Ureter (tissue), 1 donor: ENCODE measurements at places on chromosomes 11 and 22. TPM values are rescaled to one million over a fixed set of nuclear protein-coding genes. Genes with fewer than 3 reads are reported as not detected.
A peak's percentile ranks its signal among the peaks of the same experiment; 100 is the strongest.

GRCh38 chr22:36762687-36763260 is 13.1 kb downstream of the IFT27 start:
- peak; percentile 63 for DNase-seq

- no peak for DNase-seq
These were observed 326.3 kb downstream of the ETS1 start for GRCh38 chr11:128261011-128261421.

Gene CARNS1
- total RNA-seq = 1.3 TPM

Gene KCNQ1OT1
- total RNA-seq = 5.0 TPM

Gene SAA4
- total RNA-seq = not detected

DNA sequence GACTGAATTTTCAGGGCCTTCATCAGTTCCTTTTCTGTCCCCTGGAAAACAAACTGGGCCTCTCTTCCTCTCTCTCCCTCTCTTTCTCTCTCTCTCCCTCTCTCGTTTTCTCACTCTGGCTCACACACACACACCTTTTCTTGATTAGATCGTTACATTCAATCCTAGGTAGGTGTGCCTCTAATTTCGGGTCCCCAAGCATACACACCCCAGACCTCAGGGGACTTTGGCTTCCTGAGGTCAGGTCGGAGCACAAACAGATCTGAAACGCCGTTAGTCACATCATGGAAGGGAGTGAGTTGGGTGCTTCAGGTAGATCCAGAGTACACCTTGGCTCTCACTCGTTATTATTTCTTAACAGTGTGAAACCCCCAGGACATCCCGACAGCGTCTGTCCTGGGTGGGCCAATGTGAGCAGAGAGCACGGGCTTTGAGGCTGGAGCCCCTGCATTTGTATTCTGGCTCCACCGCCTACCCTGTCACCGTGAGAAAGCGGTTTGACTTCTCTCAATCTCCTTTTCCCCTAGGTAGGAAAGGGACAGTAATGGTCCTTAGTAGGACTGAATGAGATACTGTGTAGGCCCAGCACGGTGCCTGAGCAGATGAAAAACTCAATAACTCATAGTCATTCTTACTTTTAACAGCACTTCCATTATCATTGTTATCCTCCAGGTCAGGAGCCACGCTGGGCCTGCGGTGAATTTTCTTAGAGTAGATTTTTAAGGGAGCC is 37.3 kb upstream of the POU2AF1 start:
- DNase-seq = no peak

Gene HTR3B
- total RNA-seq = not detected

Gene ZNF214
- 4.3 TPM for total RNA-seq

GRCh38 chr11:119602745-119603373 is 126.1 kb downstream of the NECTIN1 start:
- no peak for DNase-seq

- no peak for DNase-seq
These were observed 103.2 kb downstream of the GRIA4 start for GRCh38 chr11:105713106-105713505.

DNA sequence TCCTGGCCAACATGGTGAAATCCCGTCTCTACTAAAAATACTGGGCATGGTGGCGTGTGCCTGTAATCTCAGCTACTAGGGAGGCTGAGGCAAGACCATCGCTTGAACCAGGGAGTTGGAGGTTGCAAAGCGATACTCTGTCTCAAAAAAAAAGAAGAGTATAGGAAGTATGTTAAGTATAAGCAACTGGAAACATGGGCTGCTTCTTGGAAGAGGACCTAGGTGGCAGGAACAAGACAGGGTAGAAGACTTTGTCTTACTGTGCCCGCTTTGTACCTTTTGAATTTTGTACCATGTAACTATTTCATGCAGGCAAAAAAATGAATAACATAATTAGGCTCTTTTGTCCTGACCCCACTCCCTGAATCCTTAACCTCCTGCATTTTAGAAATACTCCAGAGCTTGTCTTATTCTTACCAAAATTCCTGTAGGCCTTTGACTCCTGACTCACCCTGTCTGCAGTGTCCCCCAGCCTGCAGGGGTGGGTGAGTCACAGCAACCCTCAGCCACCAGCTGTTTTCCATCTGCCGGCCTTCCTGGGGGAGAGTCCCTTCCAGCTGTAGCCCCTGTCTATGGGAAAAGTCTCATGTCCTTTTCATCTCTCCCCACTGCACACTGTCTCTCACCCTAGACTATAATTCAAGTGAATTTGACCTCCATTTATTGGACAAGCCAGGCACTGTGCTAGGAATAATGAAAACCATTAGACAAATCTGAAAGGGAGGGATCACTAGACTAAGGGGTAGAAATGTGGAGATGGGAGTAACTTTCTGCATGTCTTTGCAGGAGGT is 41.8 kb downstream of the TXN2 start:
- DNase-seq = no peak

DNA sequence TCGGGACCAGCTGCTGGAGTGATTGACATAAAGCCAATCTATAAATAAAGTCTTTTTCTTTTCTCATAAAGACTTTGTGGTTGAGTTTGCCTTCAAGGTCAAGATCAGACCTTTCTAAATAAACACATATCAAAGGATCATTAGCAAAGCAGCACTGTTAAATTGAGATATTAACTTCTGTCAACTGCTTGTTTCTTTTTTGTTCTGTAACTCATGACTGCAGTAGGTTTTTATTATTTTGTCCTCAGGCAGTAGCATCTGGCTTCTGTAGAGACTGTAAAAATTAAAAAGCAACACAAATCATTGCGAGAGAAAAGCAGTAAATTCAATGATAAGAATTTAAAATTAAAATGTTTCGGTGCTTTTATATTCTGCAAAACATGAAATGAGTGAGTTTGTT is 77.7 kb upstream of the NNMT start:
- no peak for DNase-seq

- no peak for DNase-seq
These were observed 730.6 kb downstream of the METTL15 start for GRCh38 chr11:28838741-28839140.

DNA sequence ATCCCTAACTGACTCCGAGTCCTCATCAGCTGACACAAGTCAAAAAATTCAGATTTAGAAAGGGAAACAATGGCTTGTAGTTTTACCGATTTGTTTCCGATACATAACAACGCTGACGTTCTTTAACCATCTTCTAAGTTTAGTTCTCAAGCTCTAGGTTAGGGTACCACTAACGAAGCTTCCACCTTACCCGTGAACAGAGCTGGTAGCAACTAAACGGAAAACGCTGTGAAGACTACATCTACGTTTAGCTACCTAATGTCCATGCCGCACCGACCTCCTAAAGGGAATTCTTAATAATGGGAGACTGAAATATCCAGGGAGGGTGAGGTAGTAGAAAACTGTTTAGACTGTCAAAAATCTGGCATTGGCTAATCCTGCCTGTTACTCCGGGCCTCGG is 1.0 kb downstream of the NUP98 start:
- DNase-seq = peak; percentile 24

Gene GRIK4
- 0.21 TPM for total RNA-seq

DNA sequence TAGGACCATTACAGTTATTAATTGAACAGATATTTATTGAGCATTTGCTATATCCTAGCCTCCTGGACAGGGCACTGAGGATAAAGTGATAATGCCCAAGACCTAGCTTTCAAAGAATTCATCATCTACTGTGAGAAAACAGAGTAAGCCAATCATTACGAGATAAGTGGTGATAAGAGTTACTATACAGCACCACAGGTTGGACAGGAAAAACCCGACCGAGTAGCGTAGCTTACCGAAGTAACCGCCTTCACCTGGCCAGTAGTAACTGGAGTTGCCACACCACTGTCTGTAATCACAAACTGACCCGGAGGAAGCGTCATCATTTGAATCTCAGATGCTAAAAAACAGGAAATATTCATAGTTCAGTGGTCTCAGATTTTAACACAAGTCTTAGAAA is 10.0 kb upstream of the NFRKB start:
- peak; percentile 79 for DNase-seq

DNA sequence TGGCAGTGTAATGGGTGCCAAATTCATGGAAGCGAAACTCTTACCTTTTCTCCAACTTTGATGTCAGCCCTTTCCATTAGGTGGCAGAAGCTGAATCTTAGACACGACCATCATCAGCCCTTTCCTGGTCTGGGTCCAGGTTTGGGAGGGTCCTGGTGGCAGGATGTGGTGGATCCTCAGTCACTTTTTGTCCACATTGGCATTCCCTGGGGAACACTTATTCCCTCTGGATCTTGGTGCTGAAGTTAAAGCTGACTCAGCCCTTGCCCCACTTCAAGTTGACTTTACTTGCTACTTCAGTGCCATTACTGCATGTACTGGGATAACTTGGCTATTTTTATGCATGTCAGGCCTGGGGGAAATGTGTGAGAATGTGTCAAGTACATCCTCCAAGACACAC is 16.6 kb upstream of the NTM start:
- no peak for DNase-seq

Gene CRACR2B
- total RNA-seq = 45.8 TPM

DNA sequence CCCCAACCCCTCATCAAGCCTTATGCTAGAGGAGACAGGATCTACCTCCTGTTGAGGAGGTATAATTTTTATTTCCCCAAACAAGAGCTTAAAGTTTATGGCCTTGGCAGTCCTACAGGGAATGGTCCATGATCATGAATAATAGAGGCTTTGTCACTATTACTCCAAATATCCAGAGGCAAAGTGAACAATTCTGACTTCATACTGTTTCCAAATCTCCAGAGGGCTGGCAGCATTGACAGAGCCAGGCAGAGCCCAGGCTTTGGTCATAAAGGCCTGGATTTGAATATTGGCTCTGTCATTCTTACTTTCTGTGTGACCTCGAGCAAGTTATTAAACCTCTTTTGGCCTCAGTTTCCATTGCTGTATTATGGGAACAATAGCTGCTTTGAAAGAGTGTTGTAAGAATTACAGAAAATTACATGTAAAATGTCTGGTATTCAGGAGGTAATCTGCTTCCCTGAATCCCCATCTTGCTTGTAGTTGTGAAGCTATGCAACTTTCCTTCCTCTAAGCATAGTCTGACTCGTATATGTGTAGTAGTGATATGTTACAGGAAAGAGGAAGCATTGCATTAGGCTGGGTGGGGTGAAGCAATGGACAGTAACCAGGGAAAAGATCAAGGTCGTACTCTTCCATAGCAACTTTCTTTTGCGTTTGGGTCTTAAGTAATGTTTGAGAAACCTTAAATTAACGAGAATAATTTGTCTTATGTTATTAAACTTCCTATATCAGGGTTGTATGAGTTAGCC is 88.8 kb downstream of the CD44 start:
- DNase-seq = no peak

GRCh38 chr11:15145615-15146014 is 30.9 kb downstream of the INSC start:
- DNase-seq = peak; percentile 50

DNA sequence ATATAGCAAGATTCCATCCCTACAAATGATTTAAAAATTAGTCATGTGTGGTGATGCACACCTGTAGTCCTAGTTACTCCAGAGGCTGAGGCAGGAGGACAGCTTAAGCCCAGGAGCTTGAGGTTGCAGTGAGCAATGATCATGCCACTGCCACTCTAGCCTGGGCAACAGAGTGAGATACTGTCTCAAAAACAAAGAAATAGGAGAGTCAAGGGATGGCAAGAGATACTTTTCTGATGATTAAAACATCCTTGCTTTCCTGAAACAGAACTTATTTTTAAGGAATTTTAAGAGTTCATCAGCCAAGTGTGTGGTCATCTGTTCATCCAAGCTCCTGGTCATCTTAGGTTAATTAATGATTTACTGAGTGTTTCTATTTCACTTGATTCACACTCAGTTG is 1252.0 kb downstream of the LRRC4C start:
- no peak for DNase-seq

DNA sequence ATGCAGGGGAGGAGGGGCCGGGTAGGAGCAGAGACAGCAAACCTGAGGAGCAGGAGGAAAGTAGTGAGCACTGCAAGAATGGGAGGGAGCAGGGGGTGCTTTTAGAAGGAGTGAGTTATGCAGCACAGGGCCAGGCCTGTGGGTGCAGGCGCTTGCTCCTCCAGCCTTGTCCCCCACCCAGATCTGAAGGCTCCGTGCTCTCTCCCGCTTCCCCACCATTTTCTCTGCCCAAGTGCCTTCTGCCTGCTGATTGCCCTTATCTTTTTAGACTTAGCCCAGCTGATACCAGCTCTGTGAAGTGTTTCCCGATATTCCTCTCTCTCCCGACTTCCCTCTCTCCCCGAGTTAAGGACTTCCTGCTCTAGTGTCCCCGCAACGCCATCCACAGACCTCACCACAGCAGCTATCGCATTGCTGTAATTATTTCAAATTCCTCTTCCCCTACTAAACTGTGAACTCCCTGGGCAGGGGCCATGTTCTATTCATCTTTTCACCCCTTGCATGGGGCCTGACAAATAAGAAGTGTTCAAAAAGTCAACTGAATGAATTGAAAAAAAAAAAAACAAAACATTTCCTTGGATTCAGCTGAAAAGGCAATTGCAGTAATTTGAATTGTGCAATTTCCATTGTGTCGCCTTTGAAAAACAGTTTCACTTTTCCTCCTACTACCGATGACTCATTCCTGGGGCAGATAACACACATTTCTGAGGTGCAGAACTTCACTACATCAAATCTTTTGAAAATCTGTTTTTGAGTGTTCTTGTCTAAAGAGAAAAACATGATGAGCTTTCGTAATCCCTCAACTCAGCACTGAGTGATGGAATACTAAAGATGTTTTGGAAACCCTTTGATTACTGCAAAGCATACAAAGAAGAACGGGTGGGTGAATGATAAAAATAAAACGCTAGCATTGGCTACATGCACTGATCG is 69.7 kb upstream of the BMAL1 start:
- DNase-seq = no peak

Gene OR2AT4
- not detected for total RNA-seq

DNA sequence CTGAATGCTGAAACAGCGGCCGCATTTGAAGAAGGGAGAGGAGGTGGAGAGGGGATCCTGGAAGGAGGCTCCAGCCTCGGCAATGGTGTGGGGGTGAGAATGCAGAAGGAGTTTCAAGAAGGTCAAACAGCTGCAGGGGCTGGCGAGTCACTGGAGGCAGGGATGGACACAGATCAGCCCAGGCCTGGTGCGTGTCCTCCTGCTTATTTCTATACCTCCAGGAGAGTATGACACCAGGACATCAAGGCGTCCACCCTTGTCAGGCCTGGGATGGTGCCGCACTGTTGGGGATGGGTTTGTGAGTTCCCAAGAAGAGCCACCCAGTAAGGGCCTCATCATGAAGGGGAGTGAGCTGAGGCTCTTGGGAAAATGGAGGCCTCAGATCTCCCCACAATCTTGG is 23.1 kb downstream of the IGLL1 start:
- DNase-seq = no peak

DNA sequence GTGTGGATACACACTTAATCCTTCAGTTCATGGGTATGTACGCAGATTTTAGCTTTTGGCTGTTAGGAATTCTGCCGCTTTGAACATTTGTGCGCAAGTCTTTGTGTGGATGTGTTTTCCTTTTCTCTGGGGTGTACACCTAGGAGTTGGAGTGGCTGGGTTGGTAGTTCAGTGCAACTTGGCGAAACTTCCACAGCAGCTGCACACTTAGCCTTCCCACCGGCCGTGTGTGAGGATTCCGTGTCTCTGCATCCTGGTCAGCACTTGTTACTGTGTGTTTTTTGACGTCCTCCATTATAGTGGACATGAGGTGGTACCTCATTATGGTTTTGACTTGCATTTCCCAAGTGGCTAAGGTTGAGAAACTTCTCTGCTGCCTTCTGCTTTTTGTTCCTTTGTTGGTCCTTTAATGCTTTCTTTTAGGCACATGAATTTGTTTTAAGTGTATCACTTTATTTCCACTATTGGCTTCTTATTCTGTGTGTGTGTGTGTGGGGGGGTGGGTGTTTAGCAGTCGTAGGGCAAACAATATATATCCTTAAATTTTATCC is 72.1 kb upstream of the SLC25A18 start:
- DNase-seq = no peak
